ENCODE measurements at places on chromosomes 7 and 10.
A peak's percentile ranks its signal among the peaks of the same experiment; 100 is the strongest.

DNA sequence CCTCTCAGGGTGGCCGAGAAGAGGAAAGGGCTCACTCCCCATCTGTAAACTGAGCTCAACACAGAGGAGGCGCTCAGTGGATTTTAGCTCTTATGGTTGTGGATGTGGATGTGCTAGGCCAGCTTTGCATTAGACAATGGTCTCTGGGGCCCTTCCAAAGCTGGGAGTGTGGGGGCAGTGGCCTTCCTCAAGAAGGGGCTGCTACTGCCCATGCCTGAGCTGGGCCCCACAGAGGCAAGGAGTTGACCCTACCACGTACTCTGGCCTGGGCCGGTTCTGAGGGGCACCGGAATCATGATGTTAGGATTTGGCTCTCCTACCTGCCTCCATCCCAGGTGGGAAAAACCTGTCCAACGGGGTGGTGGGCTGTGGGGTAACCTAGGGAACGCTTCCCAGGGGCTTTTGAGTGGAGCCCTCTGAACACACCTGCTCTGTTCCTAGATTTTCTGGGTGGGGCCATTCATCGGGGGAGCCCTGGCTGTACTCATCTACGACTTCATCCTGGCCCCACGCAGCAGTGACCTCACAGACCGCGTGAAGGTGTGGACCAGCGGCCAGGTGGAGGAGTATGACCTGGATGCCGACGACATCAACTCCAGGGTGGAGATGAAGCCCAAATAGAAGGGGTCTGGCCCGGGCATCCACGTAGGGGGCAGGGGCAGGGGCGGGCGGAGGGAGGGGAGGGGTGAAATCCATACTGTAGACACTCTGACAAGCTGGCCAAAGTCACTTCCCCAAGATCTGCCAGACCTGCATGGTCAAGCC, 11.5 kb downstream of the AQP1 start:
- DNase-seq: no peak

GRCh38 chr7:68692511-68692910, 905.8 kb upstream of the AUTS2 start:
- no peak for DNase-seq

DNA sequence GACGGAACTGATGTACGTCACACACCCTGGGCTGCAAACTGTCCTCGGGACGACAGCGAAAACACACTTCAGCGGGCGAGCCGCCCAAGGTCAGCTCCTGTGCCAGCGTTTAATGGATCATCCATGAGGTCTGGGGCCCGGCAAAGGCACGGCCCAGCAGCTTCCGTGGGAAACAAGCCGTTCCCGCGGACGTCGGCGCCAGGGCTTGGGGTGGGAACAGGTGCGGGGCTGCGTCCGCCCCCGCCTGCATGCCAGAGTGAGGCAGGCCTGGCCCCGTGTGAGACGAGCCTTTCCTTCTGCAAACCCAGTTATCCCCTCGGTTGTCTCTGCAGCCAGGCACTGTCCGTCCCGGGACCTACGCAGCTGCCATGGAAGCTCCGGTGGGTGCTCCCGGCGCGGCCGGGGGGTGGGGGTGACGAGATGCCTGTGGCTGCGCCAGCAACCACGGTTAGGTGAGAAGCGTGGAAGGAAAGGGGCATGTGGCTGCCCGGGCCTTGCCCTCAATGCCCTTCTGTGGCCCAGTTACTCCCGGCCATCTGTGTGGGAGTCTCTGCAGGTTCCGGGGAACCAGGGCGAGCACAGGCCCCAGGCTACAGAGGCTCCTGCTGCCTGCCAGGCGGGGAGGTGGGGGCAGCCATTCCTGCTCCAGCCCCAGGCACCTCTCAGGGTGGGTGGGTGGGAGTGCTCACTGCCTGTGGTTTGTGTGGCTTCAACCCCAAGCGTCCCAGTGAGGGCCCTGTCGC, 42.2 kb upstream of the PDGFA start:
- no peak for DNase-seq

DNA sequence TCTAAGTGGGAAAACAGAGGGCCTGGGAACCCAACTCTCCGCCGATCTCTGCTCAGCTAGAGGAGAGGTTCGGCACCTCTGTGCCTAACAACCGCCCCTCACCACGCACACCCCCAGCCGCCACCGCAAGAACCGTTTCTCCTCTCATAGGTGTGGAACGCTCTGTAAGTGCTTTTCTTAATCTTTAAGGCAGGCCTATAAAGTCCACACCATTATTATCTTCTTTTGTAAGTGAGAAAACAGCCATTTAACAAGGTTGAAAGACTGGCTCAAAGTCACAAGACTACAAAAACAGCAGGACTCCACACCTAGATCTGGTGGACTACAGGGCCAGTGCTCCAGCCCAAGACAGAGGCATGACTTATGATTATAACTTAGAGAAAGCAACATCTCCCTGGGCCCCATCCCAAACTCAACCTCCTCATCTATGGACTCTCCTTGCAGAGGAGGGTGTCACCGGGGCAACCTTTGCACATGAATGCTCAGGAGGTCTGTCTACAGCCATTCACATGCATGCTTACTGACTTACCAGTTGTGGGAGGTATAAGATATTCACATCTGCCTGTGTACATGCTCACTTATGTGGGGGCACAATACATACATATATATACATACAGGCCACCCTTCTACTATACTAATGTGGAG, 7.9 kb upstream of the NKX2-3 start:
- no peak for DNase-seq

GRCh38 chr10:96700374-96701099, 19.8 kb downstream of the PIK3AP1 start:
- no peak for DNase-seq

GRCh38 chr7:27950123-27950522, 210.2 kb downstream of the TAX1BP1 start:
- DNase-seq: no peak

DNA sequence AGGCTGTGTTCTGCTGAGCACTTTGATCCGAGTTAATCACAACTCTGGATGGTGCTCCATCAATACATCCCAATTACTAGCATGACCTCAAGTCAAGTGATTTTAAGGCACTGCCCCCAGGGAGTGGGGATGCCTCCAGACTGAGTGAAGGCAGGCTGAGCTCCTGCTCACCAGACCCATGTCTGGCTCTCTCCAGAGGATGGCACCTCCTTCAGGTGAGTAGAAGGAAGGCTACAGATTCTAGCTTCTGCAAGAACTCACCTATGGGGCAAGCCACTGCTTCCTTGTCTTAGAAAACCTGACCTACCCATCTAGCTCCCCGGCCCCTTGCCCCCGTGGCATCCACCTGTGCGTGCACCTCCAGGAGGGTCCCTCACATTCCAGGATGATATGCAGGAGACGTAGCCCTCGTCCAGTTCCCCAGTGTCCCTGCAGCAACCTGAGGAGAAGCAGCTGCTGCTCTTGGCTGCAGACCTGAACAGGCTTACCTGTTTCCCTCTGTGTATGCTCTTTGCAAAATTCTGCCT, 390.3 kb downstream of the GRID1 start:
- DNase-seq: no peak

DNA sequence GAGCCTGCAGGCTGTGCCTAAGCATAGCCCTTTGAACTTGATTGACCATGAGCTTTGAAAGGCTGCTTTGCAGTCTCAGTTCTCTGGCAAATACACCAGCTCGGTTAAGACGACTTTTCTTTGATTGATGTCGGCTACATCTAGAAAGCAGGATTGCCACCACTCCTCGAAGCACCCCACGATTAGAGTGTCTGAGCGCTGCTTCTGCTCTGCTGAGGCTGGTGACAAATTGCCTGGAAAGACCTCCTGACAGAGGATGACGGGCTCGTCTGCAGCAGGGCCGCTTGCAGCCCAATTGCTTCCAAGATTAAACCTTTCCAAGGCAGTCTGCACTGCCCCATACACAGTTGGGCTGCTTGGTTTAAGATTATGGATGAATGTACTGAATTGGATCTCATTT, 182.0 kb downstream of the CUX1 start:
- DNase-seq: no peak

DNA sequence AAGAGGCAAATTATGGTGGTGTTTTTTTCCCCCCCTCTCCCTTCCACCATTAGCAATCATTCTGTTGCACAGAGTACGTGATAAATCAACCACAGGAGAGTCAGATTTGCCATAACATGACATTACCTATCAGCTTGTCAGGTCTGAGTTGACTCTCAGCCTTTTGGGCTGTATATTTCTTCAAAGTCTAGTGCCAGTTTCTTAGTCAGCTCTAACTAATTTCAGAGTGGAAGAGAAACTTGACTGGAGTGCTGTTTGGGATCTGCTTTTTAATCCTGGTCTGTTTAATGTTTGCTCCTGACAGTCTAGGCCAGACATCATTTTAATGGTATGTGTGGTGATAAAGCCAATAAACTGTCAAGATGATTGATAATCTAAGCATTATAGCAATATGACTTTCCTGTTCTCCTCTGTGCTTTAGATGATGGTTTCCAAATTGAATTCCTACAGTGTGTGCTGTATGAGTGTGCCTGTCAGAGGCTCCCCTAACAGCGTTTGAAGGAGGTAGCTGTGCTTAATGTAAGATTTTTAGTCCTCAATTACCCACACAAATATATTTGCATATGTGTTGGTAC, 76.9 kb downstream of the LRMDA start:
- peak; percentile 7 for DNase-seq

- DNase-seq: no peak
These were observed 76.2 kb upstream of the APBB1IP start for GRCh38 chr10:26361971-26362370.

GRCh38 chr7:47358944-47359588, 222.8 kb downstream of the TNS3 start:
- no peak for DNase-seq

GRCh38 chr7:130909881-130910672, 176.1 kb upstream of the KLF14 start:
- no peak for DNase-seq

- DNase-seq: no peak
These were observed 130.3 kb downstream of the ATE1 start for GRCh38 chr10:121797490-121797889.
